ENCODE measurements at places on chromosomes 6 and 20.

GRCh38 chr20:43665466-43666176 is 1.3 kb upstream of the MYBL2 start:
- DNase-seq: no peak

DNA sequence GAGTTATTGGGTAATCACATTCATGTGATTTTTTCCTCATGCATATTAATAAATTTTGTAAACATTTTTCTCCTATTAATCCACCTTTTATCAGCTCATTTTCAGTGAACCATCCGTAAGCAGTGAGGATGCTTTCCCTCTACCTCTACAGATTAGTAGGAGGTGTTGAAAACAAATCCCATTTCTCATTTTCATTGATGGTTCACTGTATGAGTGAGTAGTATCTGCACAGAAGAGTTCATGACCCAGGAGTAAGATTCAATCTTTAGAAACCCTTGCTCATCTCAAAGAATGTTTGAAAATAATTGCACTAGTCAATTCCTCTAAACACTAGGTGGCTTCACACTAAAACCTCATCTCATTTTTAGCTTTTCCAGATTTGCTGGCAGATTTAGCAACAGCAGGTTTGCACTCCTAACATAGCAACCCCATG is 440.0 kb downstream of the HAO1 start:
- no peak for DNase-seq

- no peak for DNase-seq
Observed at GRCh38 chr6:100212131-100212530, 218.1 kb upstream of the MCHR2 start.

DNA sequence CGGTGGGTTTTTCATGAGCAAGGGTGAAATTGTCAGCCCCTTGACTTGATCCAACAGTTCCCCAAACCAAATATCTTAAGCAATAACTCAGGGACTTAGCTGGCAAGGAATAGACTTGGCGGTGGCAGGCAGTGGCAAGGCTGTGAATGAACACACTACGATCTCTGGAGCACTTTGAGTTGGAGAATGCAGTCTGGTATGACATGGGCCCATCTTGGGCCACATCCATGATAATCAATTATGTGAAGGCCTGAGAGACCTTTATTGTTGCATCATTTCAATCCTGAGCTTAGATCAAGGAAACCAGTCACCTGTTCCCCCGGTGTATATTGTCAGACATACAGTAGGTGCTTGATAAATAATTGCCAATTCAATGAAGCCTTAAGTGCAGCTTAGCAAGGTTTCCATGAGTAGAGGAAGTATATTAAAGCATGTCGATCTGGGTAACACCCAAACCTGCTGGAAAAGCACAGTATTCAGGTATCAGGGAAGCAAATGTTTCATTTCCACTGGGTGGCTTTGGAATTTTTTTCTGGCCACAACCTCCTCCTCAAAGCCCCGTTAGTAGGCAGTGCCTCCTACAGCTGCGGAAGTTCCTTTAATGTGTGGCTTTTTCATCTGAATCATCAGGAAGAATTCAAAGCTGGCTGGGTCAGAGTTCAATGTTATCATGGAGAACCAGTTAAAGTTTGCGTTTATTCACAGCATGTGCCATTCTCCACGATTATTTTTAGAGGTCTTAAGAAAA is 10.2 kb downstream of the CASS4 start:
- DNase-seq: no peak

DNA sequence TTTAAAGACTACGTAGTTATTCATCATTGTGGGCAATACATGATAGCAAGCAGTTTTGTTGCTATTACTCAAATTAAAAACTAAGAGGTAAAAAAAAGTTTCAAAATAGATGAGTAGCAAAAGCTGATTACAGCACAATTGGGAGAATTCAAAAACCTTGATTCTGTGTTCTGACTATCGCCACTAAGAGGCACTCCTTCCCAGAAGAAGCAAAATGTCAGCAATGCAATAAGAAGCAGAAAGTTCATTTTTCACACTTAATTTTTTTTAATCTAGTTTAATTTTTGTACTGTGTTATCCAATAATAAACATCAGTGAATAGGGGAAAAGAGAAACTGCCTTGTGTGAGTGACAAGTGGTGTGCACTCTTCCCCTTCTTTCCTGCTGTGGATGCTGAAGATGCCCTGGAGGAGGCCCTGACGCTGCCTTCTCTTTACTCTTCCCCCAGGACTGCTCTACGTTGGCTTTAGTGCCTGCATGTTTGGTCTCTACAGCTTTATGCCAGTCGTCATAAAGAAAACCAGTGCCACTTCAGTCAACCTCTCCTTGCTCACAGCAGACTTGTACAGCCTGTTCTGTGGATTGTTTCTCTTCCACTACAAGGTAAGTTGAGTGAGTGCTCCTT is 263.2 kb upstream of the PLN start:
- DNase-seq: no peak

DNA sequence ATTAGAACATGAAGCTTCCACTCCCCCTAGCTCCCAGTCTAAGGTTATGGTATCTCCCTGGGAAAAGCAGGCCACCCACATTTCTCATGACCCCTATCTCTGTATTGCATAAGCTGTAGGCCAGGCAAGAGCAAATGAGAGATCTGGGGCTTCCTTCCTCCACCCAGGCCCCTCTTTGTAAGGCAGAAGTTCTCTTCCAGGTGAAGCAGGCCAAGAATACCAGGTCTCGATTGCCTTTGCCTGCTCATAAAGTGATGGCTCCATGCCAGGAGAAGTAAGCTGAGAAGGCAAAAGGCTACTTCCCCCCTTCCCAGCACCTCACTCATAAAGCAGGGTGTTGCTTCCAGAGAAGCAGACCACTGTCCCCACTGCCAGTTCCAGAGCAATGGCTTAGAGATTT is 144.1 kb upstream of the KCNK16 start:
- DNase-seq: no peak

DNA sequence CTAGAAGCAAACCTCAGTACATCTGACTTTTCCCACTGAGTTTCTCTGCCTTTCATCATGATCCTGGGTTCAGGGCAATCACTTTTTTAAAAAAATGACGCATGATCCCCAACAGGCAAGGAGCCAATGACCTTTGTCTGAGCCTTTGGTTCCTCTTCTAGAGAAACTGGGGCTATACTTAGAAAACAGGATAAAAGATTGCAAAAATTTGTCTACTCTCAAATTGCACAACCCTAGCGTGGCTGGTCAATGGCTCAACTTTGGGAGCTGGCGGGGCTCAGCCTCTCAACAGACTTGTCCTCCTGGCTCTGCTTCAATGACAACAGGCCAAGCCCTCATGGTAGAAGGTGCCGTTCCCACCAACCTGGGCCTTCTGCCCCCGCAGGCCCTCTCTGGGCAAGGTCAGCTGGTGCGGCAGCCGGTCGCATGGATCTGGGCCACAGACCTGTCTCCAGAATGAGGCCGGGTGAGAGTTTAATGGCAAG is 48.7 kb downstream of the PDYN start:
- no peak for DNase-seq

- no peak for DNase-seq
Observed at GRCh38 chr6:147922799-147923198, 414.3 kb downstream of the SAMD5 start.

- DNase-seq: no peak
Observed at GRCh38 chr20:1906361-1907051, 11.3 kb downstream of the SIRPA start.

DNA sequence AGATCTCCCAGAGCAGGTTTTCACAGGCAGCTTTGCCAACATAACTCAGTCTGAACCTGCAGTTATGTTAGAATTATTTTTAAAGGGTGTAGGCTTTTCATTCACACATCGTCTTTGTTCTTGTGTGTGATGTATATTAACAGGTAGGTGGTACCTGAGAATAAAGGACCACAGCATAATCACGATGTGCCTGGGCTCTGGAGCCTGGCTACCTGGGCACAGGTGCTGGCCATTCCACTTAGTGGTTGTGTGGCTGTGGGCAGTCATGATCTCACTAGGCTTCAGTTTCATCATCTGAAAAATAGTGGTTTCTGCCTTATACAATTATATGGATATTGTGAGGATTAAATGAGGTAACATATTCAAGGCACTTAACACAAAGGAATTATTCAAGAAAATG is 6.4 kb downstream of the CD109 start:
- DNase-seq: no peak

GRCh38 chr6:139429580-139430145 is 55.2 kb upstream of the CITED2 start:
- DNase-seq: no peak

GRCh38 chr6:40543146-40543545 is 44.0 kb downstream of the LRFN2 start:
- no peak for DNase-seq

GRCh38 chr20:31833130-31833930 is 12.1 kb downstream of the FOXS1 start:
- DNase-seq: peak; percentile 60

DNA sequence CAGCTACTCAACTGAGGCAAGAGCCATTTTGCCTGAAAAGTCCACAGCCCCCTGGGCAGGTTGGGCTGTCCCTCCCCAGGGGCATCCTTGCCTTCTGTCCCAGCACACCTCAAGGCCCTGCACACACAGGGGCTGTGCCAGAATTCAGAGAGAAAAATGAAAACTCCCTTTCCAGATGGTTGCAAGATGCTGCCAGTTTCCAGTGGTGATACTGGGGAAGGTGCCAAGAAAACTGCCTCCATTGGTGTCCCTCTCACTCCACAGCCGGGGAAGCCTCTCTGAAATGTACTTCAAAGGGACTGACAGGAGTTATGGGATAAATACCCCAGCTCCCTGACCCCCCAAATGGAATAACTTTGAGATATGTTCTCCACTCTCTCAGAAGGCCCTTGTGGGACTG is 154.2 kb upstream of the MAFB start:
- no peak for DNase-seq

- no peak for DNase-seq
Observed at GRCh38 chr6:19719691-19720128, 117.5 kb upstream of the ID4 start.

GRCh38 chr6:158519761-158520160 is 40.1 kb upstream of the TMEM181 start:
- DNase-seq: no peak

DNA sequence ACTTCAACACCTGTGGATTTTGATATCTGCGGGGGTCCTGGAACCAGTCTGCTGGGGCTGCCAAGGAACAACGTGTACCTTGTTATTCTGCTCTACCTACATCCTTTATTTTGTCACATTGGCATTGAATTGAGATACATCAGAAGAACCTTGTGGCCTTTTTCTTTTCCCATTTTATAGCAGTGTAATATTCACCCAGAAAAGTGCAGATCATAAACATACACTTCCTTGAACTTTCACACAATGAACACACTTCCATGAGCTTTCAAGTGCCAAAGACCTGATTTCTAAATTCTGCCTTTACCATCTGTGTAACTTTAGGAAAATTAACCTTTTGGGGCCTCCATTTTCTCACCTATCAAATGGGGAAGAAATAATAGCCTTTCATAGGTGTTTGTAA is 29.9 kb upstream of the RREB1 start:
- DNase-seq: no peak

Data from activated CD4-positive, alpha-beta T cell treated with anti-CD3 and anti-CD28 coated beads, Interleukin-2, Interleukin-4, amounts not matched to agents 100 ng/mL and 50 ng/mL, durations not matched to agents 16 hours and 8 hours (primary cell).